Stimulated activated CD4-positive, alpha-beta T cell treated with anti-CD3 and anti-CD28 coated beads, Interleukin-15, amount 100 ng/mL, for 1 hour (primary cell): ENCODE measurements at places on chromosomes 12 and 14.

- no peak for DNase-seq
Measured at GRCh38 chr14:96824283-96824682, 27.1 kb downstream of the VRK1 start.

- no peak for DNase-seq
Measured at GRCh38 chr14:38755036-38755435, 348.0 kb downstream of the SEC23A start.

- no peak for DNase-seq
Measured at GRCh38 chr14:96039633-96040311, 610 bp downstream of the C14orf132 start.

GRCh38 chr14:79375356-79375755 is 835.9 kb downstream of the DIO2 start:
- no peak for DNase-seq

DNA sequence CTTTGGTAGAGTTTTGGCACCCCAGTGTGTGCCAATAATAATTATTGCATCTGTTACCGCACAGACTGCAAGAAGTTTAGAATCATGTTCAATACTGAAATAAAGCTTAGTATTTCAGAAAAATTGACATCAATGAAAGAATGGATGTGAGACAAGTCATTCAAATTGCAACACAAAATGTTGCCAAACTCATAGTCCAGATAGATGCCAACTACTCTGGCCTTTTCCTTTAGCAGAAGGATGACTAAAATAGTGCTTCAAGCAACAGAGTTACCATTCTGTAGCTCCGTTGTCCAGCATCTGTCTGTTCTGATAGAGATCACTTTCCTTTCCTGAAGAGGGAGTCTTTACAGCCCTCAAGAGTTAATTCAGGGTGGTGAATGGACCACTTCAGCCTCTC is 77.5 kb downstream of the LIN7A start:
- no peak for DNase-seq

GRCh38 chr12:113291586-113291985 is 43.3 kb downstream of the SLC8B1 start:
- DNase-seq, result no peak

- no peak for DNase-seq
Measured at GRCh38 chr14:77416836-77417235, 6.5 kb downstream of the NOXRED1 start.

- no peak for DNase-seq
Measured at GRCh38 chr12:128810182-128811127, 13.3 kb downstream of the SLC15A4 start.

DNA sequence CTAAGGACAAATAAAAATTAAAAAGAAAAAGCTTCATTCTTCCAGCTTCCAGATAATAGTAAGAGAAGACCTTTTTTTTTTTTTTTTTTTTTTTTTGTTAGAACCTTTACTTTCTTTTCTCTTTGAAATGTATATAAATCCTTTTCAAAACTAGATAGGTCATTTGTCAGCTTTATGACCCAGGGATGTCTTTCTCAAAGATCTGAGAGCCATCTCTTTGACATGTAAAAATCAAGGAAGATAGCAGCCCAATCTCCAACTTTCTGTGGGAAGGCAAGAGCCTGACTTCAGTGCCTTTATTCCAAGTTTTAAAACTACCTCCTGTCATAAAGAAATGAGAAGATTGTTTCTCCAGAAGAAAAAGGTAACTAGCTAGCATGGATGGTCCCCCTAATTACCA is 203.3 kb upstream of the LRFN5 start:
- no peak for DNase-seq

- peak; percentile 19 for DNase-seq
Measured at GRCh38 chr12:117854339-117855012, 114.3 kb downstream of the KSR2 start.

DNA sequence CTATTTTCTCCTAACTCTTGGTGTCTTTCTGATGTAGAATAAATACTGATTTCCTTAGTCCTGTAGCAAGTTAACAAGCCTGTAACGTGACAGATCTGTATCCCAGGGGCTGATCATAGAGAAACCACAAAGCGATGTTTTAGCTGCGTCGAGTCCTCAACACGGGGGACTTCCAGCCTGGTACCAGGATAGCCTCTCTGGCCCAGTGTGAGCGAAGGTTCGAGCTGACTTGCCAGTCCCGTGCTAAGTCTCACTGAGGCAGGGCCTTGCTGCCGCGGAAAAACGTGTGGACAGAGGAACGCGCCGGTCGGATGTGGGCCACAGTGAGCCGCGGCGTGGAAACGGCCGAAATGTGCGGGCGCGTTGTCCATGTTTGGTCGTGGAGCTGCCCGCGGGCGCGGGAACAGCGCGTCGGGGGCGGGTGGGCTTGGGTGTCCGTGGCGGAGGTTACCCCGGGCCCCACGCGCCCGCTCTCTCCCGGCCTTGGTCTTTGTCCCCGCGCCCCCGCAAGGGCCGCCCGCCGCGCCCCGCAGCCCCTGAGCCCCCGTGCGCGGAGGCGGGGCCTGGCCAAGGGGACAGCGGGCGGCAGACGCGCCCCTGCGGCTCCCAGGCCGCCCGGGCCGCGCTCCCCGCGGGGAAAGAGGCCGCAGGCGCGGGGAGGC is 531 bp upstream of the EML1 start:
- no peak for DNase-seq

DNA sequence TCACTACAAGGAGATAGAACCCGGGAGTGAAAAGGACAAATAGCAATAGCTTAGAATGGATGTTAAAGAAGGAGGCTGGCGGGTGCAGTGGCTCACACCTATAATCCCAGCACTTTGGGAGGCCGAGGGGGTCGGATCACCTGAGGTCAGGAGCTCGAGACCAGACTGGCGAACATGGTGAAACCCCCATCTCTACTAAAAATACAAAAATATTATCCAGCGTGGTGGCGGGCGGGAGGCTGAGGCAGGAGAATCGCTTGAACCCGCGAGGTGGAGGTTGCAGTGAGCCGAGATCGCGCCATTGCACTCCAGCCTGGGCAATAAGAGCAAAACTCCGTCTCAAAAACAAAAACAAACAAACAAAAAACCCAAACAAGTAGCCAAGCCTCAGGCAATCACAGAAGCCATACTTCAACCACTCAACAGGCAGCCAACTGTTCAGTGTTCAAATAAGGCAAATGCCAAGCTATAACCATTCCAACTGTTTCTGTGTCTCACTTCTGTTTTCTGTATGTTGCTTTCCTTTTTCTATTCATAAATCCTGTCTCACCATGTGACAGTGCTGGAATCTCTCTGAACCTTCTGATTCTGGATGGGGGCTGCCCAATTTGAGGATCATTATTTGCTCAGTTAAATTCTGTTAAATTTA is 3.9 kb upstream of the SPTLC2 start:
- no peak for DNase-seq

- DNase-seq, result peak; percentile 38
Measured at GRCh38 chr12:104720339-104721038, 237.6 kb downstream of the SLC41A2 start.

DNA sequence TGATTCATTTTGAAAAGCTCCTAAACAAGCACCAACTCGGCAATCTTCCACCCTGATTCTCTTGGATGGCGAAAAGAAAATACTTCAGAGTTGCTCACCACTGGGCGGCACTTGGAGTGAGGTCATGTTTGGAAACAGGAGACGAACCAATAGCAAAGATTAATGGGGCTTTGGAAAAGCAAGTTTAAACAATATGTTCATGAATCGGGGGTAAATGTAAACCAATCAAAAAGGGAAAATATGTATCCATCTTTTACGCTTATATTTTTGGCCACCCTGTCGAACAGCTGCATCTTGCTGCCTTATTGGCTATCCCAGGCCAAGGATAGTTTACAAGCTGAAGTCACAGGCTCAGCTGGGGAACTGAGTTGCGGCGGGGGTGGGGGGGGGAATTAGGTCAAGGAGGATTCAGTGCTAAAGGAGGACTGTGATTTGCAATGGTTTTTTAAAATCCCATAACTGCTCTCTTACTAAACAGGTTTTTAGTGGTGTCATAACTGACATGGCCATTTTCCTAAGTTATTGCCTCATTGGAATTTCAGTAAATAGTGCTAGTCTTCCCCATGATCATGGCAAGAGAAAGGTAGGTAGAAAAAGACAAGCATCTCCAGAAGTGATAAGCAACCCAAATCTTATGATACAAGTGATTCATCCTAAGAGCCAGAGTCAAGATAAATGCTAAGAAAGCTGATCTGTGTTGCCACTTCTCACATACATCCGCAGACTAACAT is 210.6 kb downstream of the PHLDA1 start:
- DNase-seq, result no peak

GRCh38 chr12:27814851-27815591 is 35.0 kb upstream of the MANSC4 start:
- DNase-seq, result no peak

DNA sequence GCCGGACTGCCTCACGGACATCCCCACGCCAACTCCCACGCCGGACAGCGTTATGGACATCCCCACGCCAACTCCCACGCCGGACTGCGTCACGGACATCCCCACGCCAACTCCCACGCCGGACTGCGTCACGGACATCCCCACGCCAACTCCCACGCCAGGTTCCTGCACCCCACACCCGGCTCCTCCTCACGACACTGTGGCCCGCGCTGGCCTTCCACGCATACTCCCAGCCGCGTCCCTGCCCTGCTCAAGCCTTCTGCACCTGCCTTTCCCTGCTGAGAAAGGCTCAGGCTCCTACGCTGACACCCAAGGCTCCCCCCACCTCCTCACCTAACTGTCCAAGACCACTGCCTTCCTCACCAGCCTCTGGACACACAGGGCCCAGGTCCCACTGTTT is 9.7 kb downstream of the CACNA2D4 start:
- no peak for DNase-seq

DNA sequence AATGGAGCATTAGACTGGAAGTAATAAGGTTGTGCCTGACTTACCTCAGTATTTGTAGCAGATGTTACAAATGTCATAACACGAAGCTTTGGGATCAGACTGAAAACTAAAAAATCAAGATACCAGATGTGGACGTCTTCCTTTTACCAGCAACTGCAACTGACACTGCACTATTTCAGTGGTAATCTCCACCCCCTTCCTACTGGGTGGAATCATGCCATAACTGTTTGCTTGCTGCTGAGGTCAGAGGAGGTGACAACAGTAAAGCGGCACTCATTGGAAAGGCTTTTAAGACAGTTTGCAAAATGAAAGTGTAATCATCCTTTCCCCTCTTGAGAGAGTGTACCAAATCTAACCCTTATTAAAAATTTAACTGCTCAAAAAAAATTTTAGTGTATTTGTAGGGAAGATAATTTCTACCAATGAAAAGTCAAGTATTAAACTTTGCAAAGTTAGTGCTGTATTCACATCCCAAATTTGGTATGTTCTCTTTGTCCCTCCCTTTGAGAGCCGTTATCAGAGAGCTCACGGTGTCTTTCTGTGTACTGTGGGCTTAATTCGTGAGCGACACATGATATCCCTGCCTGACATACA is 420.7 kb downstream of the NPAS3 start:
- DNase-seq, result no peak

DNA sequence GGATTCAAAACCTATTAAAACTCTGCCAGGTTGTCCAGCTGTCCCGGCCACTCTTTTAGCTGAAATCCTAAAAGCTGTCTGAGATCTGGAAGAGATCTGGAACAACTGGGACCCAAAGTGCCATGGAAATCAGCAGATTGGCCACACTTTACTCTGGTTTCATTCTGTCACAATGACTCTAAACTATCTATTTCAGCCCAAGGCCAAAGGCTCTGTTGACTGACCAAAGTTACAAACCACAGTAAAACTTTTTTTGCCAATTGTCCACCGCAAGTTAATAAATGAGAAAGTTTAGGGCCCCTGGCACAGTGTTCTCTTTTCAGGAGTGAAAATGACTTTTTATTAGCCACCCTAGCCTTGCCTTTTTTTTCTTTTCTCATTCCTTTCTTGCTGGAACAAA is 113.4 kb upstream of the CPM start:
- no peak for DNase-seq

DNA sequence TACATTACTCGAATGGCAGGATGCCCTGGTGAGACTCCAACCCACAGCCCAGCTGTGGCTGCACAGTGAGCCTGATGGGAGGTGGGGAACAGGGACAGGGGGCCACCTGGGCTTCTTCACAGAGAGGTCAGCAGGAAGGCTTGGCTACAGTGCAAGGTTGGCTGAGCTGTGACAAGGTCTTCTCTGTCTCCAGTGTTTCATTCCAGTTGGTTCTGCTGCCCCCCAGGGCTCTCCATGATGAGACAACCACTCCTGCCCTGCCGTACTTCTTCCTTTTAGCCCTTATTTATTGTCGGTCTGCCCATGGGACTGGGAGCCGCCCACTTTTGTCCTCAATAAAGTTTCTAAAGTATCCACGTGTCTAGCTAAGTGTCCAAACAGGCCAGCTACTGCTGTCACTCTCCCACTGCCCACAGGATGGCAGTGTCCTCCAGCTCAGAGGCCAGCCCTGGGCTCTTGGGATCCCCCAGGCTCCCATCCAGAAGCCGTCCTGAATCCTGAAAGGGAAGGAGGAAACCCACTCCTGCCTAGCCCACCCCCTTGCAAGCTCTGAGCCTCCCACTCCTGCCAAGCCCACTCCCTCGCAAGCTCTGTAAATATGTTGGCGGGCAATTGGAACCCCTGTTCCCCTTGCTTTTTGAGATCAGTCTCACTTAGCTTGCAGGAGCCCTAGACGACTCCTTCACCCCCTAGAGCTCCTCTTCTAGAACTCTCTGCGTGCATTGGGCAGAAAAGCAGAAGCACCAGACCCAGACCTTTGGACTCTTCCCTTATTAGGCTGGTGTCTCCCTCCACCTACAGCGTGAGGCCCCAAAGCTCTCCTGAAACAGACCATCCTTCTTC is 5.4 kb downstream of the C1QL4 start:
- no peak for DNase-seq

- DNase-seq, result no peak
Measured at GRCh38 chr14:97788364-97788763, 991.2 kb downstream of the VRK1 start.

DNA sequence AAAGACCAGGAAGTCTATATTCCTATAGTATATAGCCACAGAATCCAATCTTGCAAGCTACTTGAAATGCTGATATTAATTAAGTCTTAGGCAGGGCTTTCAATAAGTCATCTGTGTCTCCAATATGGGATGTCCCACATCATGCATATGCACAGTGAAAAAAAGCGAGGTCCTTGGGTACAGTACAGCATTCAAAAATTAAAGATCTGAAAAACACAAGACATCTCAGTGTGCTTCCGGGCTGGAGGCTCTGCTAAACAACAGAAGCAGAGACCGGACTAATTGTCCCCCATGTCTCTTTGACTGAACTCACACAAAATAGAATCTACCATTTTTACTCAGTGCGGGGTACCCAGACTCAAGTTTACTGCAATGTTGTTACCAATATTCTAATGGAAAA is 156.0 kb downstream of the DAD1 start:
- no peak for DNase-seq

DNA sequence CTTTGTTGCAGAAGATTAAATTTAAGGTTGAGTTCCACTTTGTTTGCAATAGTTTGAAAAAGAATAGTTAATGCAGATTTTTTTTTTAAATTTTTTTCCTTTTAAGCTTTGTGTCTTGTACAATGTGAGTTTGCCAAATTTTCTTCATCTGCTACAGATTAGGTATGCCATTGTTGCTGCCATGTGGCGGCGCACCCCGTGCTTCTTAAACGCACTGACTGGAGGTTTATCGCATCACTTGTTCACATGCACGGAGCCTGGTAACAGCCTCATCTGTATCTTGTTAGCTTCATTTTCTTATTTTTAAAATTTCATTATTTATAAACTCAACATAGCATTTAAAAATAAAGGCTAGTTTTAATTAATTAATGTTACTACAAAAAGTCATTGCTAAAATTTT is 43.5 kb downstream of the ETNK1 start:
- DNase-seq, result no peak
